ENCODE measurements at places on chromosomes 5 and 9.

- DNase-seq = no peak
Observed at GRCh38 chr5:9905661-9906060, 275.5 kb upstream of the TAS2R1 start.

DNA sequence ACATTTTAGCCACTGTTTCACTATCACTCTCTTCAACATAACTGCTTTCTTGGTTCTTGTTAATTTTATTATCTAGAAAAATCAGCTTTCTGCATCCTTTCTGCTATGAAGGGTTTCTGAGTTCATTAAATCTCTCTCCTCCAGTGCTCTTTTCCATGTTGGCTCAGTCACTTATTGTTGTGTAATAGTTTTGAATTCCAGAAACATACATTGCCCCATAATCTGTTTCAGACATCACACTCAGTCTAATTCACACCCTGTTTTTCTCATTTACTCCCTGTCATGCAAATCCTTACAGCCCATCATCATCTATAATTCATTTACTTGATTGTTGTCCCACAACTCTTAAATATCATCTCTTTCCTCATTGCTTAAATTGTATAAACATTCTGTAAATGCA is 176.1 kb upstream of the CDH12 start:
- DNase-seq = no peak

GRCh38 chr9:135865531-135865930 is 41.8 kb downstream of the CAMSAP1 start:
- no peak for DNase-seq

- DNase-seq = no peak
Observed at GRCh38 chr9:4114569-4115505, 185.0 kb downstream of the GLIS3 start.

- no peak for DNase-seq
Observed at GRCh38 chr9:96674906-96675538, 19.9 kb upstream of the PRXL2C start.

- DNase-seq = no peak
Observed at GRCh38 chr5:129500101-129500500, 40.0 kb downstream of the ADAMTS19 start.

All from renal cortex interstitium (tissue), 15 donors.